ENCODE measurements at places on chromosomes 12 and 14. TPM values are rescaled to one million over a fixed set of nuclear protein-coding genes. Genes with fewer than 3 reads are reported as not detected.

Gene GLI1
- 16.2 TPM for total RNA-seq

Gene R3HDM2
- 37.5 TPM for total RNA-seq

Gene CIROP
- total RNA-seq, result 0.07 TPM

Gene RTL1
- 0.07 TPM for total RNA-seq

Gene GPR68
- 0.28 TPM for total RNA-seq

Gene PRIMA1
- total RNA-seq, result 4.9 TPM

Gene HHIPL1
- total RNA-seq, result 2.0 TPM

Gene SLC4A8
- 16.9 TPM for total RNA-seq

Gene TTC9
- total RNA-seq, result 22.5 TPM

Gene PPM1H
- 37.1 TPM for total RNA-seq

Gene IFNG-AS1
- total RNA-seq, result not detected

Gene DLST
- total RNA-seq, result 121 TPM

Gene ANG
- 5.2 TPM for total RNA-seq

All from WTC11 (cell line).